ENCODE measurements at places on chromosomes 3 and 15.

GRCh38 chr3:168865022-168865551, 769.4 kb upstream of the GOLIM4 start:
- no peak for DNase-seq

DNA sequence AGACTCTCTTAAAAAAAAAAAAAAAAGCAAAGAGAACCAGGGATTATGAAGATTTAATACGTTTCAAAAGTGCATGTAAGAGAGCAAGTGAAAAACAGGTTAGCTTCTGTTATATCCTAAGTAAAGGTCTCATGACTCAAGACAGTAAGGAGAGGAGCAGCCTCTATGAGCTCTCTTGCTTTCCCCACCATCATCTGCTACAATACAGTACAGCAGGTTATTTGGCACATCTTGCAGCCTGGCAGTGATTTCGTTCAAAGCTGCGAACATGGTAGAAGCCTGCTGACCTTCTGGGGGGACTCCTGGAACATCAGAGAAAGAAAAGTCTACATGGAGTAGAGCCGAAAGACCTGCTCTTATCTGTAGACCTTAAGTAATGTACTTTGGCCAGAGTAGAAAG, 129.2 kb upstream of the PLXND1 start:
- no peak for DNase-seq

DNA sequence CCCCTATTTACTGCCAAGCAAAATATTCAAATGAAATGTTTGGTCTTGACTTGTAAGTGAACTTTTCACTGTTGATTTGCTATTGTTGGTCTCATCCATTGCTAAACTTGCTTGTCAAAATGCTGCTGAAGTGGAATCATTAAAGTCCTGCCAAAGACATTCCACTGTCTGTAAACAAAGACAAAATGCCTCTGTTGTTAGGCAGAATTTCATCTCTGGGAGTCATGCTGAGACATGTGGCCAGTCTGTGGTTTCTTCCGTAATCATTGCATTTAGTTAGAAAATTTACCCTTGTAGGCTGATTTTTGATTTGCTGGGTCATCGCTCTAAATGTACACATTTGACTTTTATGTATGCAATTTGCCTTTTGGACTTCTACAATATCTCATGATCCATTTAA, 577.7 kb downstream of the MECOM start:
- no peak for DNase-seq

DNA sequence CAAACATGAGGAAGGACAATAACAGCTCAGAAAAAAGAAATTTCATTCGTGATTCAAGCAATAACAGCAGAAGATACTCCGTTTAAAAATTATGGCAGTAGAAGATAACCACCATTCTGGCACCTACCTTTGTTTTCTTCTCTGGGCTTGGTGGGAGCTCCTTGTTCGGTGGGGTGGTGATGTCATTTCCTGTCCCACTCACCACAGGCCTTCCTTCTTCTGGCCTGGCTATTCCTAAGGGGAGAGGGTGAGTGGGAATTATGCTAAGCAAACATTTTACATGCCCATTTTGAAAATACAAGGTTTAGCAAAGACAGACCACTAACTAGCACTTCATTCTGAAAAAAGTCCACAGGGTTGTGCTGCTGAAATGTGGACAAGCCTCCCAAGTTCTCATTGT, 74.4 kb downstream of the DHX30 start:
- no peak for DNase-seq

DNA sequence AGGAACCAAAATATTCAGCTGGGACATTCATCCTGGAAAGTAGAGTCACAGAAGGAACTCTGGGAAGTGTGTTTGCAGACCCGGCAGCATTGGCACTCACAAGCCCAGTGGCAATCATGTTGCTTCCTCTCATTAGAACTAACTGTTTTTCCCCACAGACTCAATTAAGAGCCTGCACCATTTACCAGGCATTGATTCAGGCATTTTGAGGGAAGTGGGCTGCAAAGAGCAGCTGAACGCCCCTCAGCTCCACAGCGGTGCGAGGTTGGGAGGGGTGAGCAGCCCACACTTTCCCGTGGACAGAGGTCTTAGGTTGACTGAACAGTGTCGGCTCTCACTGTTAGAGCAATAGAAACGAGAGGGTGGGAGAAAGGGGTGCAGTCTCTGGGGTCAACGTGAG, 143.8 kb downstream of the STT3B start:
- DNase-seq, result no peak

GRCh38 chr3:197746209-197746608, 3.5 kb upstream of the FYTTD1 start:
- DNase-seq, result no peak

DNA sequence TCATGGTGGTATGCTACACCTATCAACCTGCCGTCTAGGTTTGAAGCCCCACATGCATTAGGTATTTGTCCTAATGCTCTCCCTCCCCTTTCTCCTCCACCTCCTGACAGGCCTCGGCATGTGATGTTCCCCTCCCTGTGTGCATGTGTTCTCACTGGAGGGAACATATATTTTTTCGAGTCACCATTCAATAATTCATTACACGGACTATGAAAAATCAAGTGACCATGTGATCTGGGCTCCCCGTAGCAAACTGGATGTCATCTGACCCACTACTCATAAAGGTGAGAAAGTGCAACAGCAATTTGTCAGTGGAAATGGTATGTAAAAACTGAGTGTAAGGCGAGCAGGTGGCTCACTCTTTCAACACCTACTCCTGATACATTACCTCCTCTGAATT, 224.3 kb upstream of the RASGRP1 start:
- DNase-seq, result no peak

GRCh38 chr15:83064859-83065258, 2.2 kb downstream of the BTBD1 start:
- DNase-seq, result no peak

GRCh38 chr3:151393941-151394340, 9.4 kb upstream of the P2RY12 start:
- DNase-seq, result no peak

GRCh38 chr3:184677344-184678316, 34.2 kb downstream of the MAGEF1 start:
- no peak for DNase-seq

- no peak for DNase-seq
Measured at GRCh38 chr15:71049706-71050422, 65.4 kb upstream of the THSD4 start.

DNA sequence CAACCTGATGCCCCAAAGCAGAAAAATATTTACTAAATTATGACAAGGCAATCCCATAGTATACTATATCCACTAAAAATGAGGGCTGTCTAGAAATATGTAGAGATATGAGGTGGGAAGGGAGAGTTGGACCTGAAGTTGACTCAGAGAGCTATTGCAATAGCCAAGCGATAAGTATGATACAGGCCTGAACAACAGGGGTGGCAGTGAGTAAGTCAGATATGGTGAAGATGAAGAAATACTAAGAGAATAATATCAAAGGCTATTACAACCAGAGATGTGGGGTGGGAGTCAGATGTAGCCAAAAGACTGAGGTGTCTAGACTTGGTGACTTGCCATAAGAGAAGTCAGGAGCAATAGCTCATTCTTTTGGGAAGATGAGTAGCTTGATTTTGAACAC, 9.2 kb downstream of the HSPBAP1 start:
- no peak for DNase-seq

DNA sequence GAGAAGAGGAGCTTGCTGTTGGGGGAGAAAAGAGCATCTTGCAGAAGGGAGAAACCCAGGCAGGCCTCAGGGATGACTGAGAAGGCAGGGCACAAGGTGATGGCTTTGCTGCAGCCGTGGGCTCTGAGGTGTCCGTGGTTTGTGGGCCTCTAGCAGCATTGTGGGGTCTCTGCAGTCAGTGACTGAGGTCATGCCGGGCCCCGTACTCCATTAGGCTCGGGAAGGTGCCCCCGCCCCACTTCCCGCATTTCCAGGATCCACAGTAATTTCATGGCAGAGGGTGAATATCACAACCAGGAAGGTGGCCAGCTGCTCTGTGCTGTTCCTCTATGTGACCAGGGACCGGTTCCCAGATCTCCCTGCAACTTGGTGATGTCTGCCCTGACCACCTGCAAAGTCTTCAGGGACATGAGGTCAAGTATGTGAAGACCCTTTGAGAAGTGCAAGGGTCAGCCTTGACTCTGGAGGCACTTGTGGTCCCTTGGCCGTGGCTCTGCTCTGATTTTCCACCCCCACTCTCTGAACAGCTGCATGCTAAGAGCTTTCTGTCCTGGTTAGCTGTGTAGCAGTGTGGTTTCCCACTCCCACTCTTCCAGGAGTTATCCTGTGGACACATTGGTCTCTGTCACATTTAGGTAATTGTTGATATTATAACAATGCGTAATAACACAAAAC, 3.6 kb downstream of the KLF13 start:
- DNase-seq, result no peak

DNA sequence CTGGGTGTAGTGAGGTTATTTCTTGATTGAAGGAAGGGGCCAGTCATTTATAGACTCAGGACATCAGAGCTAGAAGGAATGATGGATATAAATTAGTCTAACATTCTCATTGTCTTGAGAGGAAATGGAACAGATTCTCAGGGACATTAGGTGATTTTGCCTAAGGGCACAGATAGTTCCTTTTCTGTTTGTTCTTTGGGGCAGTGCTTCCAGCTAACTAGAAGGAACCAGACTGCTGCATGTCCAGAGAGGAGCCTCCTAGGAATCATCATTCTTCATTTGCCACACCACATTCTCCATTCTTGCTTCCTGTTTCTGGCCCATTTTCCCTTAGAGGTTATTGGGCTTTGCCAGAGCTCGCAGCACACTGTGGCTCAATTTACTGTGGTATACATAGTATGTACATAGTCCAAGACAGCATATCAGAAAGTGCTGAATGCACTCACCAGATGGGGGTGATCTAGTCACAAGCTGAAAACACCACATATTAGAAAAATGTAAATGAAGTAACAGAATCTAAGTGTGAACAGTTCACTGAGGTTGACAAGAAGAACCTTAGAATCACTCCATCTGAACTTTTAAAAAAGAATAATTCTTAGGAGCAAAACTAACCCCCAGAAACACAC, 62.7 kb upstream of the MYZAP start:
- DNase-seq, result no peak

DNA sequence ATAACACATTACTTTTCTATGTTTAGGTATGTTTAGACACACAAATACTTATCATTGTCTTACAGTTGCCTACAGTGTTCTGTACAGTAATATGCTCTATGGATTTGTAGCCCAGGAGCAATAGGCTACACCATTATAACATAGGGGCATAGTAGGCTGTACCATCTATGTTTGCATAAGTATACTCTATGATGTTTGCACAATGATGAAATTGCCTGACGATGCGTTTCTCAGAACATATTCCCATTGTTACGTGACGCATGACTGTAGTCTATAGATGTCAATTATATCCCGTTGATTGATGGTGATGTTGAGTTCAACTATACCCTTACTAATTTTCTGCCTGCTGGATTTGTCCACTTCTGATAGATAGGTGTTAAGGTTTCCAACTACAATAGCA, 139.4 kb upstream of the PFN2 start:
- DNase-seq, result no peak

DNA sequence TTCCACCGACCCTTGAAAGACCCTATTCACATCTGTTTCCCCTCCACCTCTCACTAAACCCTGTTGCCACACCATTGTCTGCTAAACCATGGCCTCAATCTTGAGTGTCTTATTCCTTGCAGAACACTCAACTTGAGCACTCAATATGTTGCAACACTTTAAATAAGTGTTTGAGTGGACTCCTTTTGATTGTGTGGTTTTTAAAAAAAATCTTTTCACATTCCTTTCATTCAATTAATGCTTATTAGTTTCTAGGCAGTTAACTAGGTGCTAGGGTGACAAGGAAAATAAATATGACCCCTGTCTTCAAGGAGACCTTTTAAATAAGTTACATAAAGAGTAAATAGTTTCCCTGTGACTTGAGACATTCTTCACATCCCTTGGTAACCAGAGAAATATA, 13.3 kb upstream of the HHLA2 start:
- no peak for DNase-seq

DNA sequence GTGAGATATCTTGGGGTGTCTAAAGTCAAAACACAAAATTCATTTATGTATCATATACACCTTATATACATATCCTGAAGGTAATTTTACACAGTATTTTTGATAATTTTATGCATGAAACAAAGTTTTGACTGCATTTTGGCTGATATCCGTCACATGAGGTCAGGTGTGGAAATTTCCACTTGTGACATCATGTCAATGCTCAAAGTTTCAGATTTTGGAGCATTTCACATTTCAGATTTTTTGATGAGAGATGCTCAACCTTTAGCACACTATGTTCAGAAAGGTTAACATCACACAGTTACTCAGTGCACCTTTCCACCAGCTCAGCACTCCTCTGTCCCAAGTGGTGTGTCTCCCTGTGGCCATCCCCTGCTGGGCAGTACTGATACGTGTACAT, 37.7 kb upstream of the CPB1 start:
- DNase-seq, result no peak

DNA sequence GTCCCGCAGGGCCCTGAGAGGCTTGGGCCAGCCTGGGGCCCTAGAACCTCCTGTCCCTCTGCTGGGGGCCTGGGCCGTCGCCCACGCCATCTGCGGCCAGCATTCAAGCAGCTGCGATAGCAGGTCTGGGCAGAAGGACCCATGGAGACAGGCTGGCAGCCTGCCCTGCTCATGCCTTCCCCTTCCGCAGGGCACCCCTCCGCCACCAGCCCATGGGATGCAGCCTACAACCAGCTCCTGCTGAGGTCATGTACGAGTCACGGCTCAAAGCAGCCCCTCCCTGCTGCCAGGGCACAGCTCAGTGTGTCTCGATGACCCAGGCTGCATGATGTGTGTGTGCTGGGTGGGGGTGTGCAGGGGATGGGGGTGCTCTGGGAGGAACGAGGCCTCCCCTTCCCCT, 27.8 kb downstream of the DUSP7 start:
- no peak for DNase-seq

DNA sequence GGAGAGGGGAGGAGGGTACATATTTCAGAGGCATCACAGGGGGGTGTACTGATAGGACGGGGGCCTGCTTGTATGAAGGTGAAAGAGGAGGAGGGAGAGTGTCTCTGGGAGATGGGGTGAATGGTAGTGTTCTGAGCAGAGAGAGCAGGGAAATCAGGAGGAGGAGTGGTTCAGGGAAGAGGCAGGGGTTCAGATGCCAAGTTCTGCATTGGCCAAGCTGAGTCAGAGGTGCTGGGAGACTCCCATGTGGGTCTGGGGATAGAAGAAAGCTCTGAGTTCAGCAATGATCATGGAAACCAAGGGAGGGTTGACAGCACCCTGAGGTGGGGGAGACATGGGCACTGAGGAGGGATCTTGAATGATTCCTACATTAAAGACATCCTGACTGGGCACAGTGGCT, 3.0 kb downstream of the CYP8B1 start:
- DNase-seq, result no peak

Data from stimulated activated CD8-positive, alpha-beta memory T cell treated with anti-CD3 and anti-CD28 coated beads, Interleukin-4, amount 100 ng/mL, for 4 hours (primary cell).